ENCODE measurements at places on chromosomes 5 and 9. TPM values are rescaled to one million over a fixed set of nuclear protein-coding genes. Genes with fewer than 3 reads are reported as not detected.

- no peak for DNase-seq
These were observed 359.3 kb downstream of the HTR1A start for GRCh38 chr5:63602971-63603370.

DNA sequence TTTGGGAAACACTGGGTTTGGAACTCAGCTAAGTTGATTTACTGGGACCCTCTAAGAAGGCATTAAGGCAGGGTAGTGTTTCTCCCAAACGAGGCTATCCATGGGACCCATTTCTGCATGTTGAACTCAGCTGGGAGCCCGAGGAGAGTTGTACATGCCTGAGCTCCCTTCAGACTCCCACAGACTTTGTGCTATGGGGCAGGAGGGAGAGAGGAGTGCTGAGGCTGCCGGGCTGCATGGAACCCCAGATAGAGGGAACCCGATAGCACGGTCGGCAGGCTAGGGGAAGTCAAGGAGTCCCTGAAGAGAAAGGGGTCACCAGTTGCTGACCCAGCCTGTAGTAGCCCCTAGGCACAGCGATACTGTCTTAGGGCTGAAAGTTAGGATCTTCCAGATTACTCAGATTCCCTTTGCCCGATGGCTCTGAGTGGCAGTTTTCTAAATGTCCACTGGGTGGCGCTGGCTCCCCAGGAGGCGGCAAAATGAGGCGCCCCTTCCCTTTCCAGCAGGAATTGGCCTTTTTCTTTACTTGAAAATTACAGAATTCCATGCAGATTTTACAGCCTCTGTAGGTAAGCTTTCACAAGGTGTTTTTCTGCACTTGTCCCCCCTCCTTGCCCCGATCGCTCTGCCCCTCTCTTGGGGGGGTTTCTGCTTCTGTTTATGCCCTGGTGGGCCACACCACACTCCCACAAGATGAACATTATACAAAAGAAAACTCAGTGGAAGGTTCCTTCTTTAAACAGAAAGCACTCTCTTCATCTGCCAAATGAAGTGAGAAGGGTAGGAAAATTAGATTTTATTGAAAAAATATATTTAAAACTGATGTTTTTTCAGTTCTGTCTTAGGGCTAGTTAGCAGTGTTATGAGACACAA is 17.8 kb downstream of the NANS start:
- peak; percentile 69 for DNase-seq

DNA sequence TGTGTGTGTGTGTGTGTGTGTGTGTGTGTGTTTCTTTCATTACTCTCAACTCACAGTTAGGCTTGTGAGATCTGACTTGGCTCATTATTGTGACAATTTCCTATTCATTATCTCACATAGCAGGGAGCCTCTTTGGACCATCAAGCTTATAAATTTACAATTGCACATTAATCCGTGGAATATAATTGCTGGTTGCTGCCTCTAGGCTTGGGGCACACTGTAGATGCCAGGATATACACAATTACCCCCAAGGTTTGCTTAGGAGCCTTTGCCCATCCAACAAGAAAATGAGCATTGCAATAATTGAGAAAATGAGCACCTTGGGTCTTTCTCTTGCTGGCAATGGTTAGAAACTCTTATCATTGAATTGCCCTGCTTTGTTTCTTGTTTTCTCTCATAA is 161.6 kb upstream of the DMRTA1 start:
- DNase-seq: no peak

DNA sequence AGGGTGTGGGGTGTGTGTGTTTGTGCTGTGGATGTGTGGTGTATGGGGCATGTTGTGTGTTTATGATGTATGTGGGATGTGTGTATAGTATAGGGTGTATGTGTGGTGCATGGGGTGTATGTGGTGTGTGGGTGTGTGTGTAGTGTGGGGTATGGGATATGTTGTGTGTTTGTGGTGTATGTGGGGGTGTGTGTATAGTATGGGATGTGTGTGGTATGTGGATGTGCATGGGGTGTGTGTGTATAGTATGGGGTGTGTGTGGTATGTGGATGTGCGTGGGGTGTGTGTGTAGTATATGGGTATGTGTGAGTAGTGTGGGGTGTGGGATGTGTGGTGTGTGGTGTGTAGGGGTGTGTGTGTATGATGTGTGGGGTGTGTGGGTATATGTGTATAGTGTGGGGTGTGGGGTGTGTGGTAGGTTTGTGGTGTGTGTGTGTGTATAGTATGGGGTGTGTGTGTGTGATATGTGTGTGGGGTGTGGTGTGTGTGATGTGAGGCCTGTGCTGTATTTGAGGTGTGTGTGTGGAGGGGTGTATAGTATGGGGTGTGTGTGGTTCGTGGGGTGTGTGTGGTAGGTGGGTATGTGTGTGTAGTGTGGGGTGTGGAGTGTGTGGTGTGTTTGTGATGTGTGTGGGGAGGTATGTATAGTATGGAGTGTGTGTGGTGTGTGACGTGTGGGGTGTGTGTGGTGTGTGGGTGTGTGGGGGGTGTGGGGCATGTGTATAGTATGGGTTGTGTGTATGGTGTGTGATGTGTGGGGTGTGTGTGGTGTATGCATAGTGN is 10.5 kb downstream of the ECSCR start:
- DNase-seq: no peak

Gene IL9
- not detected for total RNA-seq

Gene SPINK6
- total RNA-seq: not detected

Measured in frontal cortex (tissue), 4 donors.